OCI-LY7 (cell line): ENCODE measurements at places on chromosomes 7 and 10.

- no peak for DNase-seq
Measured at GRCh38 chr10:129388435-129388834, 78.6 kb upstream of the MGMT start.

- no peak for DNase-seq
Measured at GRCh38 chr10:30378201-30378995, 29.3 kb upstream of the MTPAP start.

DNA sequence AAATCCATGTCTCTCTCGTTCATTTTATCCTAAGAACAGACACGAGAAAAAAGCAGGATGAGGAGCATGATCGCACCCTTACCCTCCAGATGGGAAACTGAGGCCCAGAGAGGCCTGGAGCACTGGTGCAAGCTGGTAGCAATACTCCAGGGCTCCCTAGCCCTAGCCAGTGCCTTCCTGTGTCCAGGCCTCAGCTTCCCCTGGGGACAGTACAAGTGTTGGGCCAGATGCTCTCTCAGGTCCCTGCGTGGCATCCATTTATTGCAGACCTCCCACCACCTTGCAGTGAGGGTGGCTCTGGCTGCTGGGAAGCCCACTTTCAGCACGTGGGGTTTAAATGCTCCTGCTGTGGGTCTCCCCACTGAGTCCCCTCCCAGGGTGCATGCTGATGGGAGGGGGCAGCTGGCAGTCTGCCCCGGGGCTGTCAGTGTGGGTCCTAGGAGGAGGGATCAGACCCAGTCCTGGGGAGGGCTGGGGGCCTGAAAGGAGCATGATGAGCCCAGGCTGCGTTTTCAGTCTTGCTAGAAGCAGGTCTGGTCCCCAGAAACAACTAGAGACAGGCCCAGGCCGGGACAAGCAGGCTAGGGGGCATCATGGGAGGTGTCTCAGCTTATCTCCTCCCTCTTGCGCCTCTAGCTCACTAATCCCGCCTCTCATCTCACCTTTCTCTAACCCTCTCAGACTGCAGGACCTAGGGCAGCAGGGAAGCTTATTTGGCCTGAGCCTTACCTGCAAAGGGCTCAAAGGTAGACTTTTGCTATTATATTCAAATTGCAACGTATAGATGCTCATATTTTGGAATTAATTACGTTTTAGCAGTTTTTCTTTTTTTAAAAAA lies 662 bp upstream of the PPIF start:
- DNase-seq = peak; percentile 51

DNA sequence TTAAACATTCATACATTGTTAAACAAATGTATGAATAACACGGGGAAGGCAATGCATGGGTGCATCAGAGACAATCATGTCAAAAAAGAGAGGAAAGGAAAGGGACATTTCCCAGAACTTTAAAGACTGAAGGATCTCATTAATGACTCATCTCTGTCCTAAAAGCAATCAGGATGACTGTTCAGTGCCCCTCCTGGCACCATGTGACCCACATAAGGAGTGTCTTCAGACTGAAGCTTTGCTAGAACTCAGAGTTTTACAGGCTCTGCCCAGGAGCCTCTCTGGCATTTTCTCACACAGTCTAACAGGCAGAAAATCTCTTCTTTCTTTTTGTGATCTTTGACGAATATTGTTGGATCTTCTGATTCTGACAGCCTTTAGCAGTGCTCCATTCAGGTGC lies 315.3 kb downstream of the OTUD1 start:
- no peak for DNase-seq

- DNase-seq = no peak
Measured at GRCh38 chr7:831596-832166, 595 bp upstream of the SUN1 start.
